NCI-H526 (cell line): ENCODE measurements at places on chromosomes 1 and 21.

- DNase-seq: no peak
Measured at GRCh38 chr1:7052701-7053100, 267.4 kb downstream of the CAMTA1 start.

GRCh38 chr1:3419415-3420204 is 34.9 kb upstream of the ARHGEF16 start:
- no peak for DNase-seq

DNA sequence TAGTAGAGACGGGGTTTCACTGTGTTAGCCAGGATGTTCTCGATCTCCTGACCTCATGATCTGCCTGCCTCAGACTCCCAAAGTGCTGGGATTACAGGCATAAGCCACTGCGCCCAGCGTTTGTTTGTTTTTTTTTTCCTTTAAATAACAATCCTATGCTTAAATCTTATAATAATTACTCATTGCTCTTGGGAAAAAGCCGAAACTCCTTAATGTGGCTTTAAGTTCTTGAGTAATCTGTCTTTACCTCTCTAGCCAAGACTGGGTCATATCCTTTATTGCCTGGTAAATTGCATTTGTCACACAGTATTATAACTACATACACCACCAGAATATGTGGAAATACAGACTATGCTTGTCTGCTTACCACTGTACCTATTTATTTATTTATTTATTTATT is 97.1 kb downstream of the MACF1 start:
- DNase-seq: no peak

DNA sequence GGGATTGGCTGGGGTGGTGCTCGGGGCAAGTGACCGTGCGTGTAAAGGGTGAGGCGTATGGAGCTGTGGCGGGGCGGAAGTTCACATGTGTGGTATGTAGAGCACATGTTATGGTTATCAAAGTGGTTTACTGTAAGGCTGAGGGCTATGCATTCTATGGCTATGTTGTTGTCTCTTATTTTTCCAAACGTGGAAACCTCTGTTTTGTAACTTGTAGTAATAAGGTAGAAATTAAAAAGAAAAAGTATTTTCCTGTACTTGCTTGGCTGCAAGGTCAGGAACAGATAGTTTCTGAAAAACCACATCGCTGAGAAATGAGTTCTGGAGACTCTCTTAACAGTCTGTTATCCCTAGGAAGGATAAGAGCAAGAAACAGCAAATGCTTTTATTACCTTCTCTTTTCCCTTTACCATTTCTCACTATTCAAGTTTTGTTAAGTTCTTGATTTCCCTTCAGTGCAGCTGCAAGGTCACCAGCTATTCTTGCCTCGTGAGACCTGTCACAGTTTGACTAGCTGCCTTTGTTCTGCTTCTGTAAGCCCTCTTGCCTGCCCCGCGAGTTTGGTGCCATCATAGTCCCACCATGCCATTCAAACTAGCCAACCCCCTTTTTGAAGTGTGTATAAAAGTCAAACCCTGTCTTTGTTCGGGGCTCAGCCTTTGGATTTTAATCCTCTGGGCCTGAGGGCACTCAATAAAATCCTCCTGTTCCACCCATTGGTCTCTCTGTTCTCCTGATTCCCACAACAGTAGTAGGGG is 9.5 kb downstream of the RNU1-2 start:
- DNase-seq: peak; percentile 99

- DNase-seq: peak; percentile 13
Measured at GRCh38 chr1:210358626-210359025, 29.9 kb downstream of the HHAT start.

GRCh38 chr1:43312212-43312623 is 11.4 kb downstream of the TIE1 start:
- no peak for DNase-seq

- no peak for DNase-seq
Measured at GRCh38 chr1:165253818-165254254, 102.7 kb downstream of the LMX1A start.

DNA sequence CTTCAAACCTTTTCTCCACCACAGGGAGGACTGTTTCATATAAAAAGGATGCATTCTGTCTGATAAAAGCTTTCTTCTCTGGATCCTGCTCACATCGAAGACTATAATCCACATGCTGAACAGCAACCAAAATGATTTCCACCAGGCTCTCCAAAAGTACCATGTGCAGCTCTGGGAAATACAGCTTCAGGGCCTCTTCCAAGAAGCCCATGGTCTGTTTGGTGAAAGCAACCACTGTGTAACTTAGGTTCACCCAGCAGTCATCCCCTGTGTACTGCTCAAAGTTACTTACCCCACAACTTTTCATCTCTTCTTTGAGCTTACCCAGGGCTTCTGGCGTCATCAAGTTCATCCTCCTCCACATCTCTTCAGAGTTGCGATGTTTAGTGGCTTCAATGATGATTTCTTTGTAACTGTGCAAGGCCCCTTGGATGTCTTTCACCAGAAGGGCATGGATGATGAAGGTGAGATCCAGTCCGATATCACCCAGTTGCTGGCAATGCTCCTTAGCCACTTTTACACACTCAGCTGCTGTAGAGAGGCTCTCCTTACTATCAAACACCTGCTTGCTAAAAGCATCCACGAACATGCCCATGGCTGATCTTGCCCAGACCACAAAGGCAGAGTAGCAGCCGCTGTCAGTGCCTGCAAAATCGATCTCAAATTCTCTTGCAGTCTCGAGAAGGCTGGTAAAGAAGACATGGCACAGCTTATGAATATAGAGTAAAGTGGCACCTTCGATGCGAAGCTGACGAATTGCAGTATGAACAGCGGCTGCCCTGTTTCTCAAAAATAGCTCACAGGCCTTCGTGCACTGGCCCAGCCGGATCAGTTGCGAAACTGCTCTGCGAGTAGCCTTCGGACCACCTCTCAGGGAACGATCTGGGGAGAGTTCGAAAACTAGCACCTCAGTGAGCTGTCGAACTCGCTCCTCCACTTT is 1.7 kb downstream of the EXOC8 start:
- DNase-seq: no peak

- no peak for DNase-seq
Measured at GRCh38 chr1:107122225-107122624, 18.6 kb upstream of the NTNG1 start.
